Activated T-cell treated with anti-CD3 and anti-CD28 coated beads for 48 hours (primary cell): ENCODE measurements at places on chromosomes 3 and 15.

DNA sequence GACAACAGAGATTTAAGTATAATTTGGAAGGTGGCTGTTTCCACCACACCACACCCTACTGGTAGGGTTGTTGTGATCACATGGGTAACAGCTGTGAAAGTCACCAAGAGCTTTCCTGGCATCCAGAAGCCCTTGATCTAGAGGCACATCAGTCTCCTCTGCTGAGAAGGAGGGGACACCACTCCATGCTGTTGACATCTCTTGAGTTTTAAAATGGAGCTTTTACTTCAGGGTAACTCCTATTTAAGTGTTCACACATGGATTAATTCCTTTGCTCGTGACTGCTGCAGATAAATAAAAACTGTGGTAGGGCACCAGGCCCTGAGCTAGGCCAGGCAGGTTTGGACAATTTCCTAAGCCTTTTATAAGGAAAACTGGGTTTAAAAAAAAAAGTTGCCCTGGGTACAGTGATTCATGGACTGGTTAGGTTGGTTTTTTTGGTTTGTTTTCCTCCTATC, 7.5 kb downstream of the EXOSC7 start:
- DNase-seq, result no peak

- no peak for DNase-seq
These were observed 645.9 kb downstream of the OTOL1 start for GRCh38 chr3:162142511-162142910.

GRCh38 chr15:46277451-46277850, 642.6 kb downstream of the SQOR start:
- DNase-seq, result no peak

DNA sequence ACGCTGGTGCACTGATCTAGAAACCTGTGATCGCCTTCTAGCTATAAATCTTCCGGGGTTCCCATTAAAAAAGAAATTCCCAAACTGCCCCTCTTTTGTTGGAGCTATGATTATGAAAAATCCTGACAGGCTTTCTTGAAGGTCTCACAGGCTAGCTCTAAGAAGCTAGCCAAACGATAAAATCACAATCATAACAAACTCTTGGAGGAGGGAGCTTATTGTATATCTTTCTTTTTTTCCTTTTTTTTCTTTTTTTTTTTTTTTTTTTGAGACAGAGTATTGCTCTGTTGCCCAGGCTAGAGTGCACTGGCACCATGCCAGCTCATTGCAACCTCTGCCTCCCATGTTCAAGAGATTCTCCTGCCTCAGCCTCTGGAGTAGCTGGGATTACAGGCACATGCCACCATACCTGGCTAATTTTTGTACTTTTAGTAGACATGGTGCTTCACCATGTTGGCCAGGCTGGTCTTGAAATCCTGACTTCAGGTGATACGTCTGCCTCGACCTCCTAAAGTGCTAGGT, 72.0 kb downstream of the MYO1E start:
- no peak for DNase-seq

DNA sequence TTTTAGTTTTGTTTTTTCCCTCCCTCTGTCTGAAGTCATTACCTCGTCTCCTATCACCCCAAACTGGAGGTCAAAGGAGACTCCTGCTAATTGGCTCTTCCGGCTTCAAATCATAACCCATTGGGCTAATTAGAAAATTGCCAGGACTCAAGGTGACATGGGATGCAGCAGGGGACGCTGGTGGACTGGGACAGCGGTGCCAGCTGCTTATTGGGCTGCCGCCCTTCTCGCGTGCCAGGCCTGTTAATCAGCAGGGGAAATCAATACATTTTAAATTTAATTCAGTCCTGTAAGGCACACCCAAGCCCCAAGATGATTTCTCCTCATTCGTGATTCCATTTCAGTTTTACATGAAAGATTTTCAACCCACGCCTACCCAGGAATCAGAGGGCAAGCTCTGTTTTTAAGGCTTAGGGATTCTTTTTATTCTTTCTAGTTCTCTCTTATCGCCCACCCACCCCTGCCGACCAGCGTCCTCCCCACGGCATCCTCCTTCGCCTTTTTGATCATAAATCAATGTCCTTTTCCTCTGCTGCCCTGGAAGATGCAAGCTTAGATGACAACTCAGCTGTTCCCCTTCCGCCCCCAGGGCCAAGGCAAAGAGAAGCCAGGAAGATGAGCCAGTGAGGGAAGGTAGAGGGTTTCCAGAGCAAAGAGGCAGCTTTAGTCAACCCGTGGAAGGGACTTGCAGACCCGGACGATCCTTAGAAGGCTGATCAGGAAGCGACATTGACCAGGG, 329.6 kb downstream of the UACA start:
- DNase-seq, result no peak

DNA sequence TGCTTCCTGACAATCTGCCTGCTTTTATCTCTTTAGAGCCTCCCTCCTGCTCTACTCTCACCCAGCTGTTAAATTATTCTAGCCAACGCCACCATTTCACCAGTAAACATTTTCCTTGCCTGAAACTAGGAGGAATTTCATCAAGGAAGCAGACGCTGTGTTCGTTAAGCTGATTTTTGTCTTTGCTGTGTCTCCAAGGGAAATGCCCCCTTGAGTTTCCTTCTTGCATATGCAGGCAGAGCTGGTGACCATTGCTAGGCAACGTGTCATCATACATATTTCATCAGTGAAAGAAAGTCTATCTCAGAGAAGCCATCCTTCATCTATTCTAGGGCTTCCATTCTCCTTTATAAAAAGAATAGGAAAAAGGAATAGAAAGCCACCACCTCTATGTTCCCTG, 87.0 kb upstream of the ST8SIA2 start:
- DNase-seq, result no peak

DNA sequence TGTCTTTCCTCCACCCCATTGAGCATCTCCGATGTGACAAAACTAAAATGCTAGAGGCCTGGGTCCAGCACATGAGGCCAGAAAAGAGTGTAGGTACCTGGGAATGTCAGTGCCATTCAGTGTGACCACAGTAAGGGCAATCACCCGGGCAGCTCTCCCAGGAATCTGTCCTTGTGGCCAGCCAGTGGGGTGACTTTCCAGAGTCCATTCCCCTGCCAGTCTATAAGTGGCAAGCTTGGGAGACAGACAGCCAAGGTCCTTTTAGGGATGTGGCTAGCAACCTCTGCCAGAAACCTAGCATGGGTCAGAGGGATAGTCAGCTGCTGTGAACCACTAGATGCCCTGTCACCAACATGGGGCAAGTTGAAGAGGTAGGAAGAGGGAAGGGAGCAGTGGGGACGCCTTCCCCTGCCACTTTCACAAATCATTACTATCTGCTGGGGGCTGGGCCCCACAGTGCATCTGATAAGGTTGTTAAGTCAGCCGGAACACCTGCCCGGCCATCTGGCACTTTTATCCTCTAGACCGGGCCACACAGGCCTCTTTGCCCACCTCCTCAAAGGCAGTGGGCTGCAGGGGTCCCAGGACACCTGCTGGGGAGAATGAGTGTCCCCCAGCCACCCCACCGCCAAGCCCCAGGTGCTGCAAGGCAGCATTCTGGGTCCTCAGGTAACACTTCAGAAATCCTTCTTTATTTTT, 24.8 kb upstream of the DET1 start:
- no peak for DNase-seq

DNA sequence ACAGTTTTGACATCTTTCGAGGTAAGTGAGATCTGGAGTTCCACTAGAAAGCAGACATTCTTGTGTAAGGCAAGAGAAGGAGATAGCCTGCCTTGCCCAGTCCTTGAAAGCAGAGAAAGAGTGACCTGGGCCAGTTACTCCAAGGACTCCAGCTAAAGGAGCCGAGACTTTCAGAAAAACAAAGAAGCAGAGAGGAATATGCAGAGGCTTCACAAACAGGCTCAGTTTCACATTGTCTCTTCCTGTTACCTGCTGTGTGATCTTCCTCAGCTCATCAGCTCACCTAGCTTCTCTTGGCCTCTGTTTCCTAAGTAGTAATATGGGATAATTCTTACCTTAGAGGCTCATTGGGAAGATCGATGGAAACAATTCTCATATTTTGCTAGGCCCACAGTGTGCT, 81.0 kb downstream of the CDC25A start:
- no peak for DNase-seq

- no peak for DNase-seq
These were observed 25.8 kb downstream of the ALDH1L1 start for GRCh38 chr3:126154391-126155279.

- no peak for DNase-seq
These were observed 92.3 kb upstream of the MRPS22 start for GRCh38 chr3:139251529-139251928.

DNA sequence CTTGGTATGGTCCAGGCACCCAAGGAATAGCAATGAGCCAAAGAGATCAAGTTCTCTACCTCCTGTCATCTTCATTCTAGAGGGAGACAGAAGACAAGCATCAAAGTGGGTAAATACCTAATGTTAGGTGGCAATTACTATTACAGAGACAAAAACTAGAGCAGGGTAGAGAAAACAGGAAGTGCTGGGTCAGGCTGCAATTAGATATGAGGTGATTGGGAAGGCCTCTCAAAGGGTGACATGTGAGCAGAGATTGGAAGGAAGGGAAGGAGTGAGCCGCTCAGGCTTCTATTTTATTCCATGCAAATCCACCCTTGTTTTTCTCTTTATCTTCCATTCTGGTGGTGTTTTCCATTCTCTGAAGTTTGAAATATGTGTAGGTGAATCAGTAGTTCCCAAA, 37.4 kb downstream of the EBLN2 start:
- no peak for DNase-seq

DNA sequence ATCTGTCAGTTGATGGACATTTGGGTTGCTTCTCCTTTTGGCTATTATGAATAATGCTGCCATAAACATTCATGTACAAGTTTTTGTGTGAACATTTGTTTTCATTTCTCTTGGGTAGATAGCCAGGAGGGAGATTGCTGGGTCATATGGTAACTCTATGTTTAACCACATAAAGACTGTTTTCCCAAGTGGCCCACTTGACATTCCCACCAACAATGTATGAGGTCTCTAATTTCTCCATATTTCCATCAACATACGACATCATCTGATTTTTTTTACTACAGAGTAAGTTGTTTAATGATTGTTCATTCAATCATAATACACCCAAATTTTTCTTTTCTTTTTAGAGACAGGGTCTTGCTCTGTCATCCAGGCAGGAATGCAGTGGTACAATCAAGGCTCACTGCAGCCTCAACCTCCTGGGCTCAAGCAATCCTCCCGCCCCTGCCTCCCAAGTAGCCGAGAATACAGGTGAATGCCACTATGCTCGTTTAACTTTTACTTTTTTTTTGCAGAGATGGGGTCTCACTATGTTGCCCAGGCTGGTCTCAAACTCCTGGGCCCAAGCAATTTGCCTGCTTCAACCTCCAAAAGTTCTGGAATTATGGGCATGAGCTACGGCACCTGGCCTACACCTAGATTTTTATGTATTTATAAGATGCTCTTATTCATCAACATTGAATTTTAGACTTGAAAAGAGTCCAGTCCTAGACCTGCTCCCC, 6.8 kb downstream of the IP6K1 start:
- no peak for DNase-seq

DNA sequence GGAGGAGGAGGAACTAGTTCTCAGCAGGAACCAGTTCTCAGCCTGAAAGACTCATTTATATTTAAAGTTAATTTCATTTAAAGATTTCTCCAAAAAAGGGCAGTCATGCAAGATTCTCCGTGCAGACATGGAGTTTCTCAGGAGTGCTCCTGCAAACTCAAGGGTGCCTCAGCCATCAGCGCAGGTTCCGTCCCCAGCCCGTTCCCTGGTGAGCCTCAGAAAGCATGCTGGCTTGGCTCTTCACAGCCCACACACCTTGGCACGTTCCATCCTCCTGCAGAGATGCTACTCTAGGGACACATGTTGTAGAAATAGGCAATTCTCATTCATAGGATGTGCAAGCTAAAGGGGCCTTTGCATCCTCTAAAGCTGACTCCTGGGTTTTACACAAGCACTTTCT, 123.0 kb downstream of the LIPC start:
- no peak for DNase-seq

GRCh38 chr15:28984421-28985315, 98.9 kb downstream of the APBA2 start:
- DNase-seq, result no peak

DNA sequence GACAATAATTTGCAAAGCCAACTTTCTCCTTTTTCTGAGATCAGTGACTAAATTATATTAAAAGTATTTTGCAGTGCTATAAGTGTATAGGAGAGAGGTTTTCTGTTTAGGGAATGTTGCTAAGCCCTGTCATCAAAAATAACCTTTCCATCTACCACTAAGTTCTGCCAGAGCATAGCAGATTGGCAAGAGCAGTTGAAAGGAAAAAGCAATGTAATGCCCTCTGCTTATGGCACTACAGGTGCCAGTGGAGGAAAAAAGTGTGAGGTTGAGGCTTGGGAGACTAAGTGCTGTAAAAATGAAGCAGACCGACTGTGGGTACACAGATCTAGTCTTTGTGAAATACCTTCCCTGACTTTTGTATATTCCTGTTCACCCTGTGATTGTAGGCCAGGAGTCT, 11.5 kb downstream of the FILIP1L start:
- no peak for DNase-seq

DNA sequence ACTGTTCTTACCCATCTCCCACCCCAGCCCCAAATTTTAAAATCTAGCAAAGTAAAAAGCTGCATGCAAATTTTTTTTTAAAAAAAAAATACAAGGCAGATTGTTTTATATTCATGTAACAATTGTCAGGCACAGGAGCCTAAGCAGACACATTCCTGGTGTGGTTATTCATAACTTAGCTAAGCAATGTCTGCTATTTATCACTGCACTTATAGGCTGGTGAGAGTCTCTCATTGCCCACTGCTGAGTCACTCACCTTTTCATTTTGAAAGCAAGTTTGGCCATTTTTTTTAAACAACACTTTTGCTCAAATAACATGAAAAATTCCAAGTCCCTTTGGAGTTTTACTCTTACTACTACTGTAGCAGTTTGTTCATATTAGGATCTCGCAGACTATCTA, 413.9 kb downstream of the RBMS3 start:
- no peak for DNase-seq

- no peak for DNase-seq
These were observed 26.4 kb downstream of the NUP210 start for GRCh38 chr3:13393427-13394360.

DNA sequence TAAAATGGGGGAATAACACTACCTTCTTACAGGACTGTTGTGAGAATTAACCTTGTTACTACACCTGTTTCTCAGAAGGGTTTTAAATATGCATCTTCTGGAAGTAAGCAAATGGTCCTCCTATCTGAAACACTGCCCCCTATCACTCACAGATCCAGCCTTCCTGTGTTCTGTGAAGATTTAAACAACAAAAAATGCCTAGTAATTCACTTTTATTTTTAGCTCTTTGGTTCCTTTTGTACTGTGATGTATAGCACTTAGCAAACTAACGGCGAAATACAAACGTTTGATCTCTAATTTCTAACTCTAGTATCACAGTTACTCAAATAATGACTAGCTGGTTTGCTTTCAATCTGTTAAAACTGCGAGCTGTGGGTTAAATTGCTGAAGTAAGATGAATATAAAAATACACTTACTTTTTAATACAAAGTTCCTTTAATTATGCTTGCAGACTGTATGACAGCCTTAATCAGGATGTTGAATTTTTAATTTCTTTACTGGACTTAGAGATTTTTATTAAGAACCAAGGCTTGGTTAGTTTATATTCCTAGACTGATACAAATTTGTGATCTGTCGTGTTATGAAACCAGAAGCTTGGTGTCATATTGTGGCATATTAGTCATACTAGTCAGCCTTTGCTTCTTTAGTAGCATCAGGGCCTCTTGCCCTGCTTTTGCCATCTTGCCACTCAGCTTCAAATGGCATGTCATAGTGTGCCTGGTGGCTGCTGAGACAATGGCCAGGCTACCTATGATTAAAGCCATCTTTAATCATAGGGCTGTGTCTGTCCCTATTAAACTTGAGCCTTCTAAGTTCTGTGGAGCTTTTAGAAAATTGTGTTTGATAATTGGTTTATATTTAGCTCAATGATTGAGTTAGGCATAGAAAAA, 9.2 kb downstream of the EIF3J start:
- DNase-seq, result peak; percentile 33
